ENCODE measurements at places on chromosomes 11 and 22.
A peak's percentile ranks its signal among the peaks of the same experiment; 100 is the strongest.

GRCh38 chr11:68002938-68003845, 705 bp downstream of the UNC93B1 start:
- DNase-seq = no peak

GRCh38 chr22:44661659-44662569, 40.1 kb upstream of the PRR5 start:
- DNase-seq = no peak

DNA sequence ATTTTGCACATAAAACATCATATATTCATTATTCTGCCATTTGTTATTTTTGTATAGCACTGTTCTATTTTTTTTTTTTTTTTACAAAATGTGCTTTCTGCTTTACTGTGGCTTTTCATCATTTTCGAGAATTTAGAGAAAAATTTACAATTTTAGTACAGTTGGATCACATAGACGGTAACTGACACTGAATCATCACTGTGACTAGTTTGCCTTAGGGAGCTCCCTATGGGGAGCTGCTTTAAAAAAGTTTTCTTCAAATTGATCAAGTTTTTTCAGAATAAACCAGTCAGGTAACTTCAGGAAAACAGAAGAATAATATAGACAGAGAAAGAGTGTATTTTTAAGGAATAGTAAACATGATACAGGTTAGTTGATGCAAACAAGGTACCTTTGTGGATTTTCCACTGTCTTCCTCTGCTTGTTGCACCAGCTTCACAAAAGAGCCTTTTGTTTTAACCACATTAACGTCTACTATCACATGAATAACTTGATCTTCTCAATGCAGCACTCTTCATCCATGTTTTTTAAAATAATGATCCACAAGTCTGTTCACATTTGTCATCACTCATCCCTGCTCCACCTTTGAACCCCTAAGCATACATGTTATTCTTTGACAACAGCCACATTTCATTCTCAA, 327.0 kb downstream of the DYNC2H1 start:
- DNase-seq = no peak

GRCh38 chr11:67284811-67285540, 4.1 kb upstream of the ANKRD13D start:
- DNase-seq = no peak

DNA sequence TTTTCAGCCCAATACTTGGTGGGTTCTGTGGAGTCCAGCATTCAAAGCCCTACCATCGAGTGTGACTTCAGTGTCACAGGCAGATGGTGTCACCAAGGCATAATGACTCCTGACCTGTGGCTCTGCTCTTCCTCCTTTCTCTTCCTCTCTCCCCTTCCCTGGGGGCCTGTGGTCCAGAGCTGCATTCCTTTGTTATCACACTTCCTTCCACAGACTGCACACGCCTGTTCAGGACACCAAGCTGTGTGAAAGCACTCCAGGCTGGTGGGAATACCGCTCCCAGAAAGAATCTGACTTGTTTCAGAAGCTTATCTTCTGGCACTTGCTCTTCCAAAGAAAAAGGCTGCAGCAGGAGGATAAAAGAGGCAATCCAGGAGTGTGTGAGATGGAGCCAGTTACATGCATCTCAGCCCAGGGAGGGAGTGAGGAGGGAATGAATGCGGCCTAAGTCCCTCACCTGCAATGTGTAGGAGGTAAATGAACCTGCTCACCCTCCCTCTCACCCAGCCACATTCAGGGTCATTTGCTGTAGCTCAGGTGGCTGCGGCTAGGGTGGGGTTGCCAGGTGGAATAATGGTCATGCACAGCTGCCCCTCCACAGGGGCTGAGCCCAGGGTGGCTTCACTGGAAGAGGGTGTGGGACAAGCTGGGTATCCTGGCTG, 79.3 kb downstream of the ADAMTS15 start:
- peak; percentile 78 for DNase-seq

DNA sequence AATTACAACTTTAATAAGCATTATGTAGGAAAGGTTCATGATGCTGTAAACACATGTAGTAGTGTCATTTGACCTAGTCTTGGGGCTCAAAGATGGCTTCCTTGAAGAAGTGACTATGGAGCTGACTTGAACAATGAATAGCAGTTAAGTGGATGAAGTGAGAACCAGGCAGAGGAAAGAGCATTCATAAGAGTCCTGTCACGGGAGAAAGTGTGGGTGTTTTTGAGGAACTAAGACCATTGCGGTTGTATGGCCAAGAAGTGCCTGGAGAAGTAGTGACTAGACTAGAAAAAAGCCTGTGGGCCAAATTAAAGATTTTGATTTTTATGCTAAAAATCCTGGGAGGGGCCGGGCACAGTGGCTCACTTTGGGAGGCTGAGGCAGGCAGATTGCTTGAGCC, 7.2 kb upstream of the IL18BP start:
- no peak for DNase-seq

DNA sequence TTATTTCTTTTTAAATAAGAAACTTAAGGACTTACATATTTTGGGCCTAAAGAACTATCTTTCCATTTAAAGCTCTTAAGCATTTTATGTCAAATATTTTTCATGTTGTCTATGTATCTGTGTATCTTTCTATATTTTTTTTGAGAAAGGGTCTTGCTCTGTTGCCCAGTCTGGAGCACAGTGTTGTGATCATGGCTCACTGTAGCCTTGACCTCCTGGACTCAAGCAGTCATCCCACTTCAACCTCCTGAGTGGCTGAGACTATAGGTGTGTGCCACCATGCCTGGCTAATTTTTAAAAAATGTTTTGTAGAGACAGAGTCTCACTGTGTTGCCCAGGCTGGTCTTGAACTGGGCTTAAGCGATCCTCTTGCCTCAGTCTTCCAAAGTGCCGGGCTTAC, 8.0 kb downstream of the STT3A start:
- DNase-seq = no peak

GRCh38 chr11:30549565-30549964, 36.6 kb downstream of the MPPED2 start:
- DNase-seq = no peak

- DNase-seq = no peak
Measured at GRCh38 chr22:48488149-48488551, 1339.5 kb downstream of the BRD1 start.

GRCh38 chr22:45210991-45211390, 29.7 kb downstream of the KIAA0930 start:
- DNase-seq = no peak

DNA sequence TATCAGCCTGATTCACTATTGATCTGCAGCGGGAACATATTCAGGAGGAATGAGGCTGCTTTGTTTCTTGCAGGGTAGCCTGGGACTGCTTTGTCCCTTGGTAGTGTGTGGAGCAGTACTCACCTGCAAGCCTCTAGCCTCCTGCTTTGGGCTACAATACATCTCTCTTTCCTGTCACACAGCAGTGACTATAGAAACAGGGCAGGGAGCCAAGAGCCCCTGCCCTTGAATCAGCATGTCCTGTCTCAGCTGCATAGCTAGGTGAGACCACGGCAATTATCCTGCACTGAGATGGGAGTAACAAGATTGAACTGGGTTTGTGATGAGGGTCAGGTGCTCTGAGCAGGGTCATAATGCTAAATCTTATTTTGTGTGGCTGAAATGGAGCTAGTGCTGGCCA, 191.9 kb downstream of the NELL1 start:
- DNase-seq = no peak

DNA sequence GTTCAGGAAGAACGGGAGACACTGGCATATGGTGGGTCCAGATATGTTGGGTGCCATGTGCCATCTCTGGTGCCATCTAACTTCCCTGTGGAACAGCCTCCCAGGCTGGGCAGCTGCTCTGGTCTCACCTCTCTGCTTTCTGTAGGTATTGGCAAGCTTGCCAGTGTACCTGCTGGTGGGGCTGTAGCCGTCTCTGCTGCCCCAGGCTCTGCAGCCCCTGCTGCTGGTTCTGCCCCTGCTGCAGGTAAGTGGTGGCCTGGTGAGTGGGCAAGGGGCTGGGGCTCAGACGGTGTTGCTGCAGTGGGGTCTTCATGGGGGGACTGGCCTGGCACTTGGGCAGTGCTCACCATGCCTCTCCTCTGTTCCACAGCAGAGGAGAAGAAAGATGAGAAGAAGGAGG, 2.6 kb downstream of the RPLP2 start:
- no peak for DNase-seq

DNA sequence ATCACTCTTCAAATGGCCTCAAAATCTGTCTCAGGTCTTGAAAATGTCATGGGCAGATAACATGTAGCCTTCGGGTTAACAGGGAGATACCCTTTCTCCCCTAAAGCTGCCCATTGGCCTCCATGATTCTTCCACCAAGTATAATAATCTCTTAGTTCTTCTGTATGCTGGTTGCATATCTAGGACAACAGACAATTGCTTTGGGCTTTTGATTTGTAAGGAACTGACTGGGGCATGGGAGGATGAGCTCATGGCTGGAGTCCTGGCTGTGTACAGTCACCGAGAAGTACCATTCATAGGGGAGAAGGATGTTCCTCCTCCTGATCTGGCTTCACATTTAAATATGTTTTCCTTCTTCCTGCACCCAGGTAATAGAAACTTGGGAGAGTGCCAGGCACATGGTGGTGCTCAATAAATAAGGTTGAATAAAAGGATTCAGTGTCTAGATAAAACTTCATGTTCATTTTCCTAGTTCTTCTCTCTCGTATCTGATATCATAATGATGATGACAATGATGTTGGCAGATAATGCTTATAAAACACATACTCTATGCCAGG, 2.8 kb upstream of the AMPD3 start:
- DNase-seq = no peak

GRCh38 chr22:17587629-17588028, 24.3 kb downstream of the SLC25A18 start:
- DNase-seq = no peak
